BJ (cell line): ENCODE measurements at places on chromosomes 16 and 17.

DNA sequence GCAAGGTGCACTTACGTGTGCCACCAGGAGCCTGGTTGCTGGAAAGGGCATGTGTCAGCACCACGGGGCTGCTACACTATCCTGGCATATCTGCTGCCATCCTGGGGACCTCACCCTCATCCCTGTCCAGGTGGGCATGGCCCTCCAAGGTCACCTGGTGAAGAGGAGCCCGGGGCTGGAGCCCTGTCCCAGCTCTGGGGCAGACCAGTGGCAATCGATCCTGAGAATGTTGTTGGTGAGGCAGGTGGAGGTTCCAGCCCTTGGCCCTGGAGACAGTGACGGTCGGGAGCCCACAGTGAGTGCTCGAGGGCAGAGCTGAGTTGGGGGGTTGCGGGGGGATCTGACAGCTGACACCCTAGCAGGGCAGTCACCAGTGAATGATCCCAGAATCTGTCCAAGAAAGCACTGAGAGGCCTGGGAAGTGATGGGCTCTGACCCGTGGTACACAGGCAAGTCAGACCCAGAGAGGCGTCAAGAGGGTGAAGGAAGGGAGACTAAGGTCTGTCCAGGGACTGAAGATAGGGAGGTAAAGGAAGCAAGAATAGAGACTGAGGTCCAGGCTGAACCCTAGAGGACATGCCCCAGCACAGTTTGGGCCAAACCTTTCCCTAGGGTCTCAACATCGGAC, 17.6 kb downstream of the POLR3K start:
- DNase-seq: no peak

- DNase-seq: no peak
Observed at GRCh38 chr16:82792693-82793092, 165.9 kb downstream of the CDH13 start.

DNA sequence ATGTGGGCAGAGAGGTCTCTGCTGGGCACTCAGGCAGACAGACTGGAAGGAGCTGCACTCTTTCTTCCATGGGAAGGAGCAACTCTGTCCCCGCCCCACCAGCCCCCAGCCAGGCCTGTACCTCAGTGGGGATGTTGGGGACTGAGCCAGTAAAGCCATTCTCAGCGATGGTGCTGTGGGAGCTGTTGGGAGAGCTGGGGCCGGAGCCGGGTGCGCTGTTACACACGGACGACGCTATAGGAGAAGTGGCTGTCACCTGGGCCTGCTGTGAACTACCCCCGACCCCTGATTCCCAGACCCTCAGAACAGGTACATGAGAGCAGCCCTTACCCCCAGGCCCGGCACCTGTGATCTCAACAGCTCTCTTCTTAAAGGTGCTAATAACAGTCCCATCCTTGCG, 21.5 kb downstream of the G6PC3 start:
- no peak for DNase-seq

DNA sequence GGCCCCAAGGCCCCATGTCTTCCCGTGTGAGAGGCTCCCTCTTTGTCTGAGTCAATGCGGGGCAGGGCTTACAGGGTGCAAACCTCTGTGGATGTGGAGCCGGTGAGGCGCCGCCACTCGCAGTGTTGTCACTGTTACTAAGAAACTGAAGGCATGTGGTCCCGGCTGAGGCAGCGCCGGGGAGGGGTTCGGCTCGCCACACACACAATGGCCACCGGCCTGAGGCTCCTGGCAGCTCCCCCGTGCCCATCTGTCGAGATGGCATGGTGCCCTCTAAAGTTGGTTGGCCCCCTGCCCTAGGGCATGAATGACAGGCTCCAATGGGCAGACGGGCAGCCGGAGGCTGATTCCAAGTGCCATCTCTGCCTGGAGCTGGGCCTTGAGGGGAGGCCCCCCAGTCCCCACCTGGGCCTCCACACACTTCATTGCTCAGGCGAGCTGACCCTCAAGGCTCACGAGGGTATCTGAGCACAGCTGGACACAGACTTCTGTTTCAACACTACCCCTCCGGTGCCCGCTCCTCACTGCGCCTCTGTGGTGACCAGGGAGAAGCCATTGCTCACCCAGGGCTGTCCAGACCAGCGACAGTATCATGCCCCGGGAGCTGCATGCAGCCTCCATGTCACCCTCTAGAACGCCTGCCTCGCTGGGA, 137.2 kb downstream of the C16orf78 start:
- DNase-seq: no peak

DNA sequence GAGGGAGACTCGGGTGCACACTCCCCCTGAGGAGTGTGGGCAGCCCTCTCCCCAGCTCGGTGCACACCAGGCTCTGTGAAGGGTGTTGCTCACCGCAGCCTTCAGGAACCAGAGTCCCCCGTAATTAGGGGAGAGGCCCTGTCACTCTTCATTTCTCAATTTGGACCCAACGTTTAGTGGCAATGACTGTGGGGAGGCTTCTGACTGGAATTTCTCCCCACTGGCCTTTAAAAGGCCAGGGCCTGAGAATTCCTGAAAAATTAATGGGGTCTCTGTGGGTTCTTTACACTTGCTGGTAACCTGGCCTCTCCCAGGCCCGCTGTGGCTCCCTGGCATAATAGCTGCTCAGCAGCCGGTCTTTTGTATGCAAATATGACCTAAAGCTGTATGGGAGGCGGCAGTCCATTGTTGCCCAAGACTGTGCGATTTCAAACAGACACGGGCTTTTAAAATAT, 209.7 kb downstream of the MSI2 start:
- DNase-seq: no peak

DNA sequence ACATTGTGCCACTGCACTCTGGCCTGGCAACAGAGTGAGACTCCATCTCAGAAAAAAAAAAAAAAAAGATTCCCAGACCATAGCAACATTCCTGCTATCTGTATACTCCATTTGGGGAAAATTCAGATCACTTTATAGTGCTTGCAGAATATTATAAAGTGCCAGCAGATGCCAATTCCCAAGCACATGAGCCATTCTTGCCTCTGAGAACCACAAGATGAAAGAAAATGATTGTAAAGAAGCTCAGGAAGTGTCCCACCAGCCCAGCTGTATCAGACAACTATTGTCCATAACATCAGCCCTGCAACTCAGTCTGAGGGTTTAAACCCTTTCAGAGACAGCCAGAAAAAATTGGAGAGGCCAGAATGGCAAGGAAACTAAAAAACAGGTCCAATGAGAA, 69.0 kb downstream of the HS3ST2 start:
- no peak for DNase-seq

- DNase-seq: no peak
Observed at GRCh38 chr16:31199430-31200041, 3.0 kb downstream of the PYCARD start.

DNA sequence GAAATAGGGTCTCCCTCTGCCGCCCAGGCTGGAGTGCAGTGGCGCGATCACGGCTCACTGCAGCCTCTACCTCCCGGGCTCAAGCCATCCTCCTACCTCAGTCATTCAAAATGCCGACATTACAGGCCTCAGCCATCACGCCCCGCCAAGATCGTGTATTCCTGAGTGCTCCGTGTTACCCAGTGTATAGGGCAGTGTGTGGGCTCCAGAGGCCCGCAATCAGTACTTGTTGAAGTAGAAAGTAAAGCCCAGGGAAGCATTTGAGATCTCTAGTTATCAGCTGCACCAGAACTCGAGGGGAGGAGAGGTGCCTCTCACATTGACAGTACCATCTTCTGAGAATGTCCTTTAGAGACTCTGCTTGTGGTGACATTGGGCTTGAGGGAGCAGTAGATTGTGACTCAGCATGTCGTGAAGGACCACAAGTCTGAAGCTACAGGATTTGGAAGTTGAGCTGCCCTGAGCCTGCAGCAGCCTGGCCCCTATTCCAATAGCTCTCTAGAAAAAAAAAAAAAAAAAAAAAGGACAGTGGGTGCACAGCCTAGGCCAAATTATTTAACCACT, 1.1 kb upstream of the PRPSAP1 start:
- DNase-seq: no peak

DNA sequence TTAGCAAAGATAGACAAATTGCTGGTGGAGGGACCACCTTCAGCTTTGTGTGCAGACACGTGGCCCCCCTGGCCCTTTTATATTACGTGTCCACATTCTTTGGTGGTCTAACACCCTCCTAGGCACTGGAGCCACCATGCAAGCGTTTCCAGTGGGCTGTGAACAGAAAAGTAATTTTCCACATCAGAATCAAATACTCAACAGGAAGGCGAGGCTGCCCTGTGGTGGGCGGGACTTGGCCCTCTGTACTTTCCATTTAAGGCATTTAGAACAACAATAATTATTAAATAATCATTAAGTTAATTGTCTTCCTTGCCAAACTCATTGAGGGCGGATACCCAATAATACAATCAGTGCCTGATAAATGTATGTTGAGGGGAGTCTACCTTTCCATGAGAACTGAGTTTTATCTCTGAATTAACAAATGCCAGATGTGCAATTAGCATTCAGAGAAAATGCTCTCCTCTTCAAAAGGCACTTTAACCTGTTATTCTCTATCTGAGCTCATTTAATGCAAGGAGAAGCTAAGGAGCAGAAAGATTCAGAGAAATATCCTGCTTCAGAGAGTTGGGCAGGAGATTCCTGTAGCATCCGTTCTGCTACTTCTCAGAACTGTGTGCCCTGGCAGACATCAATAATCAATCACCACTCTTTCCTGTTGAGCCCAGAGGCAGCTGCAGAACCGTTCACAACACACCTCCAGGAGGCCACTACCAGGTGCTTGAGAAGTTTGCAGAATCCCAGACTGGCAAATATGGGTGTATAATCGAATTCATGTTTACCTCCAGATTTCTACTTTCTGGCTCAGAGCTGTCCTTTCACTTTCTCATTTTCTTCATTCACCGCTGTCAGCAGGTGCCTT, 109.4 kb downstream of the CMIP start:
- no peak for DNase-seq

DNA sequence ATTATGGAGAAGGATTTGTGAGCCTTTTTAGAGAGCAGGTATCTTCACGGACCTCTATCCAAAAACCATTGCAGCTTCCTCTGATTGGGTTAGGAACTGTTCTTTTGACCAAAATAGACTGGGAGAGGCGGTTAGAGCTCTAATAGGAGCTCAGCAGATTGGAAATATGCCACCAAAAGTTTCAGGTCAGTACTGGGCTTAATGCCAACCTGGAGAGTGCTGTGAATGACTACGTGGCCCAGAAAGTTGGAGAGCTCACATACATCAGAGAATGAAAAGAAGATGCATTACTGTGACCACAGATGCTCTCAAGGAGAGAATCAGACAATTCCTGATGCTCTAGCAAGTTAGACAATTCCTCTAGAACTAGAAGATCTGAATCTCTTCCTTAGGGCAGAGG, 86.5 kb downstream of the ABCA8 start:
- no peak for DNase-seq

DNA sequence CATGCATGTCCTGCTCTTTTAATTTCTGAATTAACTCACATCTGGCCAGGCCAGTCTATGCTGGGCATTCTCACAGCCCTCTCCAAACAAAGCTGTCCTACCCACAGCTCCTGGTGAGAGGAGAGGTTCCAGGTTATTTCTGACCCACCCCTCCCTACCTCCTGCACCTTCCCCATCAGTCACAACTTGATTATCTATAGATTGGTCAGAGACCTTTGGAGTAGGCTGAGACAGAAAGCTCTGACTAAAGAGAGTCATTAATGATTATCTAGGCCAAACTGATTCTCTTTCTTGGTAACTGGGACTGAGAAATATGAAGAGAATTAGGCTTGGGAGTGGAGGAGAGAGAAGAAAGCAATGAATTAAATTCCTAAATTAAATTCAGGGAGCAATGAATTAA, 1.4 kb upstream of the KRT222 start:
- no peak for DNase-seq

DNA sequence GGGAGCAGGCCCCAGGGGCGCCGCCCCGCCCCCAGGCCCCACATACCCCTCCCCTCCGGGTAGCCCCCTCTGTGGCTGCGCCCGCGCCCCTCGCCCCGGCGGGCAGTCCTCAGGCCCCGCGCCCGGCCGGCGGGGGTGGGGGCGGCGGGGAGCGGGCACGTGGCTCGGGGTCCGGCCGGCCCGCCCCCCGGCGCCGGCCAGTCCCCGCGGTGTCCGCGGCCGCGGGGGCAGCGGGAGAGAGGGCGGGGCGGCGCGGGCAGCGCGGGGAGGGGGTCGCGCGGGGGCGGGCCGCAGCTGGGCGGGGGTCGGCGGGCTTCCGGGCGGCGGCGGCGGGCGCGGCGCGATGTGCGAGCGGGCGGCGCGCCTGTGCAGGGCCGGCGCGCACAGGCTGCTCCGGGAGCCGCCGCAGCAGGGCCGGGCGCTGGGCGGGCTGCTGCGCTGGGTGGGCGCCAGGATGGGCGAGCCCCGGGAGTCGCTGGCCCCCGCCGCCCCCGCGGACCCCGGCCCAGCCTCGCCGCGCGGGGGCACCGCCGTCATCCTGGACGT, 335 bp downstream of the NECAB2 start:
- no peak for DNase-seq

- DNase-seq: no peak
Observed at GRCh38 chr17:58325289-58325726, 3.3 kb downstream of the TSPOAP1 start.

- DNase-seq: no peak
Observed at GRCh38 chr17:60947100-60947499, 269.4 kb downstream of the BCAS3 start.

DNA sequence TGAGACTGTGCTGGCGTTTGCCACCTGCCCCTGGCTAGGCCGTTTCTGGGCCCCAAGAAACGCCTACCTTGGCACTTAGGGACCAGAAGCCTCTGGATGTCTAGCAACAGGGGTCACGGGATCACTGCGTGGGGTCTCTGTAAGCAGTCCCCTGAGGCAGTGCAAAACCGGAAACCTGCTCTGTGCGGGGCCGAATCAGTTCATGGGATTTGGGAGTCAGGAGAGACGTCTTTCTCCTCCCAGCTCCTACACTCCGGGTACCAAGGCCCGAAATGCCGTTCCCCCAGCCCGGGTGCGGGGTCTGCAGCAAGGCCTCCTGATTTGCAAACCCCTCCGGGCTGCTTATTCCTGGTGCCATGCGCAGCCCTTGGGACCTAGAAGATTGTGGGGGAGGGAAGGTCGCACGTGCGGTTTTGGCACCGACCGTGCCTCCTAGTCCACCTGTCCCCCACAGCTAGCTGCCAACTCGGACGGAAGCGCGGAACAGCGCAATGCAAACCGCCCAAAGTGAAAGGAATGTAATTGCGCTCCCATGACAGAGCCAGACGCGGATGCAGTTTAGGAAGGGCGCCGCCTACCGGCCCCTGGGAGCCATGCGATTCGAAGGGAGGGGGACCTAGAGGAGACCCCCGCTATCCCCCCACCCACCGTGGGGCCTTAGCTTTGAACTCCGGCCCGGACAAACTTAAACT, 6.5 kb downstream of the IRX5 start:
- no peak for DNase-seq
